ENCODE measurements at places on chromosomes 13 and 19.

- DNase-seq = no peak
These were observed 134.8 kb upstream of the SPRY2 start for GRCh38 chr13:80475718-80476117.

GRCh38 chr19:51627491-51628138 is 2.6 kb downstream of the SIGLEC5 start:
- DNase-seq = peak; percentile 65

DNA sequence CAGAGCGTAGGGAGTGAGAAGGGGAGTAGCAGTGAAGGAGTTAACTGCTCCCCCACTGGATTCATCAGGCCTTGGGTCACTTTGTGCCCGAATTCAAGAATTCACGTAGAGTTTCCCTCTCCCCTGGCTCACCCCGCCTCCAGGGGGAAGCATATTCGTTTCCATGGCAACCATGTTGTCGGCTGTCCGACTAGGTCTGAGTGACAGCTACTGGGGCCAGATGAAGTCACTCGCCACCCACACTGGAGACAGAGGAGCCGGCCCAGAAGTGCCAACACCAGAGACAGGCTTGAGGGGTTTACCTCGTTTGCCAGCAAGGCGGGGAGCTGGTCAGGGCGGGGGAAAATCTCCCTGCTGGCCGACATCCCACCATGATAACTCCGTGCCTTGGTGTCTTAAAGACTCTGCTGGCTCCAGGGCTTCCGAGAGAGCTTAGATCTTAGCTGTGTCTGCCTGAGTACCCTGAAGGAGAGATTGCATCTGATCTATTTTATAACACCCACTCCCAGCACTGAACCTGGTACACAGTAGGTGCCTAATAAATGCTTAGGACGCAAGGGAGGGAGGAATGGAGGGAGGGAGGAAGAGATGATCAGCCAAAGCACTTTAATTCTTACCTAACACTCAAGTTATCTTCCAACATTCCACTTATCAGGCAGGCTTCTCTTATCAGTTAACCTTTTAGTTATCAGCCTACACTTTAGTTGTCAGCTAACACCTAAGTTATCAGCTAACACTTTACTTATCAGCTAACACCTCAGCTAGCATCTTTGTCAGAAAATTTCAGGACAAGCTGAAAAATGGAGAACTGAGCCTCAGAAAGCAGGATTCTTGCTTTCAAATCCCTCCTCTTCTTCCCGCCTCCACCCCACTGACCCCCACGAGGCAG is 57.2 kb upstream of the ZNRF4 start:
- peak; percentile 20 for DNase-seq

- no peak for DNase-seq
These were observed 14.3 kb upstream of the SBK3 start for GRCh38 chr19:55559684-55560083.

- peak; percentile 85 for DNase-seq
These were observed 15.7 kb downstream of the GARRE1 start for GRCh38 chr19:34269968-34270621.

GRCh38 chr19:2803486-2804155 is 16.0 kb upstream of the ZNF554 start:
- no peak for DNase-seq

GRCh38 chr19:10159610-10160009 is 35.1 kb downstream of the DNMT1 start:
- DNase-seq = no peak

DNA sequence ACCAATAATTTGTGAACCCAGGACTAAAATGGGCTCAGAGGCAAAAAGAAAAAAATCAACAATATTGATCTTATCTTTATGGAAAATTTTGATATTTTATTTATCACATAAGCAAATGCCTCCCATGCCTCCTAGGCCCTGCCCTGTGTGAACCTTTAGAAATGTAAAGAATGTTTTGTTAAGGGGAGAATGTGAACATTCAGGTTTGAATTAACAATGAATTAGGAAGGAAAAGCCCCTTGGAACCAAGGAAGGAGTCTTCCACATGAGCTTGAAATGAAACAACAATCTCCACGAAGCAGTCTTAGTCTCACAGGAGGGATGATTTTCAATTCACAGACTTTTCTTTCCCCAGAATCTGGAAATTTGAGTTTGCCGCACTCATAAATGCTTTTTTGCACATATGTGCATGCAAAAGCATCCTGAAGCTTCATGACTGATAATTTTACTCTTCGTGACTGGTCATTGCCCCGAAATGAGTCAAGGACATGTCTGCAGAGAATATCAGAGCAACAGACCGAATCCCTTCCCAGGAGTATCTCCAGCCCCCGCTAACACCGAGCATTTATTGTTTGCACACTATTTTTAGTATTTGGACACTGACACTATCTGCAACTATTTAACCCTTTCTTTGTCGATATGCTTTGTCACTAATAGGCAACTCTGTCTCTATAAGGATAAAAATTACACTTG is 135.2 kb downstream of the DCT start:
- no peak for DNase-seq

GRCh38 chr19:7605490-7606222 is 10.0 kb downstream of the CAMSAP3 start:
- peak; percentile 70 for DNase-seq

DNA sequence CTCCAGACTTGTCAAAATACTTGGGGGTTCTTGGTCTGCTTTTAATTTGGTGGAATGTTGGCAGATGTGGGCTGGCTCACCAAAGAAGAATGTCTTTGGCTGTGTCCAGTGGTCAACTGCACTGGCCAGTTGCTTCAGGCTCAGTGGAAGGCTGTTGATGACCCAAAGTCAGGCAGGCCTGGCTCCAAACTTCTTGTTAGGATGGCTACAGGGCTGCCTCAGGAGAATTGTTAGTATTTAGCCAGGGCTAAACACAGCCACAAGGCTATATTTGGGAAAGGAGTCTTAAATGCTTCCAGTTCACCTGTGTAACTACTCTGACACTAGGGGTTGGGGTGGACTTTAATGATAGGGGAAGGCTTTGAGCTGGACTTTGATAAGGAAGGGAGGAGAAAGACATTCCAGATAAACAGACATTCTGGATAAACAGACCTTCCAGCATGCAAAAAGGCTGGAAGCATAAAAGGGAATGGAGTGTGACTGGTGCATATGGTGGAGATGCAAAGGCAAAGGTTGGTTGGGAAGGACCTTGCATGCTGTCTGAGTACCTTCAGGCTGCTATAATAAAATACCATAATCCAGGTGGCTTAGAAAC is 116.8 kb downstream of the FOXO1 start:
- DNase-seq = no peak

DNA sequence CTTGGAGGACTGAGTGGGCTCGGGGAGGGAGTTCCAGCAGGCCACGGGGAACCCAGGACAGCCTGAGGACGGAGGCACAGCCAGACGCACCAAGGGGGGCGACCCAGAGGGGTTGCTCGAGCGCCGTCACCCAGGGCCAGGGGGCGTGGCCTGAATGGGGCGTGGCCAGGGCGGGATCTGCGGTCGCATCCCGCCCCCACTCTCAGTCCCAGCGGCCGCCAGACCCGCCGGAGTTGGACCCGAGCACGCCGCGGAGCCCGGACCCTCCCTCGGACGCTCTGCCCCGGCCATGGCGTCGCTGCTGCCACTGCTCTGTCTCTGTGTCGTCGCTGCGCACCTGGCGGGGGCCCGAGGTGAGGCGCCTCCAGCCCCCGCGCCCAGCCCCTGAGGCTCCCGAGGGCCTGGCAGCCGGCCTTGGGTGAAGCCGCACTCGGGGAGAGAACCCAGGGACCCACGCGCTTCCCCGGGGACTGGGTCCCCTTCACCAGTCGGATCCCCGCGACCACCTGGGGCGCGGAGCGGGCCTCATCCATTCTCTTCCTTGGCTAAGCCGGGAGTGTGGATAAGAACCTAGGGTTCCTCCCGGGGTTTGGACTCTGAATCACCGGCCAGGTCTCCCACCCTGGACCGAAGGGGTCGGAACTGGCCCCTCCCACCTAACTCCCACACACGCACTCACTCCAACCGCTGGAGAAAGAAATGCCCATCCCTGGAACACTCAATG is at the start of gene CILP2:
Gene CILP2, plus strand, starts transcription at position 205 of the 724 bp plus-strand sequence. Its CDS starts 85 bp downstream, at position 290.
- DNase-seq = no peak

GRCh38 chr19:1672038-1672768 is 19.8 kb upstream of the TCF3 start:
- peak; percentile 64 for DNase-seq

DNA sequence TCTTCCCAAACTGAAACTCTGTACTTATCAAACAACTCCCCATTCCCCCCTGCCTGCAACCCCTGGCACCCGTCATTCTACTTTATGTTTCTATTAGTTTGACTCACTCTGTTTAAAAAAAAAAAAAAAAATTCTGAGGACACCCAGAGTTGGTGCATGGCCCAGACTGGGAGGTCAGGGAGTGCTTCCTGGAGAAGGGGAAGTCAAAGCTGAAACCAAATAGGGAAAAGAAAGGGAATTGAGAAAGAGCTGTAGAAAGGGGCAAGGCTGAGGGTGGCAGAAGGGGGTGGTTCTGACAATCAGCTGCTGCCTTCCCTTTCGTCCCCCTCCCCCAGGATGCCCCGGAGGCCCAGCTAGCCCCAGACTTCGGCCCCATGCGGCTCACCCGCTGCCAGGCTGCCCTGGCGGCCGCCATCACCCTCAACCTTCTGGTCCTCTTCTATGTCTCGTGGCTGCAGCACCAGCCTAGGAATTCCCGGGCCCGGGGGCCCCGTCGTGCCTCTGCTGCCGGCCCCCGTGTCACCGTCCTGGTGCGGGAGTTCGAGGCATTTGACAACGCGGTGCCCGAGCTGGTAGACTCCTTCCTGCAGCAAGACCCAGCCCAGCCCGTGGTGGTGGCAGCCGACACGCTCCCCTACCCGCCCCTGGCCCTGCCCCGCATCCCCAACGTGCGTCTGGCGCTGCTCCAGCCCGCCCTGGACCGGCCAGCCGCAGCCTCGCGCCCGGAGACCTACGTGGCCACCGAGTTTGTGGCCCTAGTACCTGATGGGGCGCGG is 9.0 kb upstream of the STRN4 start:
- DNase-seq = no peak

DNA sequence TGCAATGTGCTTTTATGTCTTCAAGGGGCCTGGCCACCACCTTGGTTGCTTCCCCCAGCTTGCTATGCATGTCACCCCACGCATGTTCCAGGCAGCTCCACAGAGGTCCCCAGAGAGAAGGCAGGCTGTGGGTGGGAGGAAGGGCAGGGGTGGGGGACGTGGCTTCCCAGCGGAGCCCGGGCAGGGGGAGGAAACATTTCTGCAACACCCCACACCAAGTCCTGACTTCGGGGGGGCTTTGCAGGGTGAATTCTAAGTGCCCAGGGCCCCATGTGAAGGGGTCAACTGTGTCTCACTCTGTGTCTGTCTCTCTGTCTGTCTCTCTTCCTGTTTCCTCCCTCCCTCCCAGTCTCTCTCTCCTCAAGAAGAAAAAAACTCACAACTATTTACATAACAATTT is 39.6 kb downstream of the LTBP4 start:
- no peak for DNase-seq

DNA sequence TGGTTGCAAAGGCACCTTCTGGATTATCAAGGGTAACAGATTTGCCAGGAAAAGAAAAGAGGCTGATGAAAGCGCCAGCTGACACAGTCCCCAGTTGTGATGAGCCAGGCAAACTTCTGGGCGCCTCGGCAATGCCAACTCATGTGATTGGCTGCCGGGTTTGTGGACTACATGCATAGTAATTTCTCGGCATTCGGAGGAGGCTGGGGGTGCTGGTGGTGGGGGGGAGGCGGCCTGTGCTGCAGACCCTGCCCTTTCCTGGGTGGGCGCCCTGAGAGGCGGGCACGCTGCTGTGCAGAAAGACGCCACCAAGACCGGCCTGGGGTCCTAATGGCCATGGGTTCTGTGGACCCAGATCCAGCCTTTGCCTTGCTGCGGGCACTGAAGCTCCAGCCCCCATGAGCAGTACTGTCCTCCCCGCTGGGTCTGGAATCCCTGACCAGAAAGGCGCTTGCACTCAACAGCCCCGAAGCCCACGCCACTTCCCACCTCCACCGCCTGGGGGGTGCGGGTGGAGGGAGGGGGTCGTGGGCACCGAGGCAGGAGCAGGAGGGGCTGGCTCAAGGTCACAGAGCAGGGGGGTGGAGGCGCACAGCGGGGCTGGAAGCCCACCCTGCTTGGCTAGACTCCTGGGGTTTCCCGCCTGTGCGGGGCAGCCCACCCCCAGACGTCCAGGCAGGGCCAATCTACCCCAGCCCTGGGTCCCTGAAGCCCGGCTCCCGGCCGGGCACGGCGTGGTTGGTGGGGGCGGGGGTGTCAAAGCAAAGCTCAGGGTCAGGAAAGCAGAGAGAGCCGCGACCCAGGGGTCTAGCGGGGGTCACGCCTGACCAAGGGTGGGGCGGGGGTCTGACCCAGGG is 1.0 kb downstream of the DIRAS1 start:
- no peak for DNase-seq

DNA sequence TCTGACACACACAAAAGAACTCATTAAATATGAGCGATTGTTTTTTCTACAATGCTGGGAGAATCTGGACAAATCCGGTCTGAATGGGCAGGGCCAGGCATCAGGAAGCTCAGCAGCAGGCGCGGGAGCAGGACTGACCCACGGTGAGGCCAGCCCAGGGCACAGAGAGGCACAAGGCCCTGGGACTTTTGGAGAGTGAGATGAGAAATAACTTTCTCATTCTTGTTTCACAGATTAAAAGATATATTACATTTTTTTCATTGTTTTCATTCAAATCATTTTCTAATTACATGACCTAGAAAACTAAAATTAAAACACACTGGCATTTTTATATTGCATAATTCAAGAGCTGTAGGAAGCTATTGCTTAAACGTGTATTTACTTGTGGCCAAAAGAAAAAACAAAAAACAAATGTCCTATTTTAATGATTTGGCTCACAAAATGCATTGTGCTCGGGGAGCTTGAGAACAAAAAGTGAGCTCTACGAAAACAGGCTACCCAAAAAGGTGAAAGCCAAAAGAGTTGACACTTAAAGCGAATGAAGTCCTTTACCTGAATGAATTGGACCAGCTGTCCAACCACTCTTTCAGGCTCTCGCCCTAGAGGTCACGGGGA is 133.1 kb downstream of the TNFRSF19 start:
- no peak for DNase-seq

DNA sequence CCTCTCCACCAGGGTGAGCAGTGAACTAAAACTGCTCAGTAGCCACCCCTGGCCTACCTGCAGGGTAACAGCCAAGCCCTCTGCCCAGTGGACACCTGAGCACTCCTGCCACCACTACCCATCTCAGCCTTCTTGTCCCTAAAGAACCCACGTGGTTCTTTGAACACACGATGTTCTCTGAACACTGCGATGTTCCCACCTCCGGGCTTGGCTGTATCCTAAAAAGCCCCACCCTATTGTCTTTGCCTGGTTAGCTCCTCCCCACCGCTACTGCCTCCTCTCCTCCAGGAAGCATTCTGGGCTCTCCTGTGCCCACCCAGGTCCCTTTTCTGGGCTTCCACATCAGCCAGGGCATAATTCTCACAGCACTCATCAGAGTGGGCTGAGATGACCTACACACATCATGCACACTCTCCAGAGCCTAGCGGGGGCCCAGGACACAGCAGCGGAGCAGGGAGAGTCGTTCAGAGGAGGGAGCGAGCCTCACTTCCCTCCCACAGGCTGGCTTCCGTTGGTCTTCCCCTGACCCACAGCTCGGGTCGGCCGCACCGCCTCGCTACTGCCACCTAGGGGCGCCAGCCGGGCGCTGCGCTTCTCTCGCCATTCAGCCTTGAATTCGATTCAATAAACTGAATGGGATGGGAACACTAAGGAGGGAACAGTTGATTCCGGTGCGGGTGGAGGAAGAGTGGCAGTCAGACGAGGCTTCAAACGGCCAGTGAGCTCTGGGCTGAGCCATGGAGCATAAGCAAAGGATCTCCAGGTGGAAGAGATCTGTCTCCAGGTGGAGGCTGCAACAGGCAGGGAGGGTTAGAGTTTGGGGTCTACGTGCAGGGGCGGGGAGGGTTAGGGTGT is 3.2 kb downstream of the ELAVL1 start:
- DNase-seq = peak; percentile 95

All from KBM-7 (cell line).